ENCODE measurements at places on chromosomes 6 and 20.
A peak's percentile ranks its signal among the peaks of the same experiment; 100 is the strongest.

DNA sequence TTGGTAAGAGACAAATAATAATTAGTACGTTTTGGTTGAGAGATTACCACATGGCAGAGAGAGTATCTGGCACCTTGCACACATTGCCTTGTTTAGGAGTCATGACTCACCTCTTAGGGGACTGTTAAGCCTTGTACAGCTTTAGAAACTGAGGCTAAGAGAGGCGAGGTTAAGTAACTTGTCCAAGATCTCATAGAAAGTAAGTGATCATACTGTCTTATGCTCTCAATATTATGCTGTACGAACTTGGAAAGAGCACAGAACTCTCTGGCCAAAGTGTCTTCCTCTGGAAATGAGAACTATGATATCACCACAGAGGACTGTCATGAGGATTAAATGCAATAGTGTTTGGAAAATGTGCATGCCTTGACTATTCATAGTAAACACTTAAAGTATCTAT is 249.0 kb downstream of the UTRN start:
- no peak for DNase-seq

GRCh38 chr6:52304983-52305390 is 20.4 kb upstream of the MCM3 start:
- DNase-seq, result no peak

DNA sequence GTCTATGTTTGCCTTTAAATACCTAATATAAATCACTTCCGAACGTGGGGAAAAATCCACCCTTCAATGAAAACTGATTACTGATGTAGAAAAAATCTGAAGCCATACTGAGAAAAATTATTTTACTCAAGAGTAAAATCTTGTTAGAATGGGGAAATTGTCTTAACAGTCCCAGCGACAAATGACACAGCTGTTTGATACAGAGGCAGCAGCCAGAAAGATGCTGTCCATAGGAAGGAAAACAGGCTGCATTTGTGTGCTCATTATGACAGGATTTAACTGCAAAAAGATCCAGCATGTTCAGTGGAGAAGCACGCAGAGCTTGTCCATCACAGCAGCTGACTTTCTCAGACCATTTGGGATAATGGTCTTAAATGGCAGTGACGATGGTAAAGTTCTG is 443.0 kb downstream of the TFAP2B start:
- DNase-seq, result no peak

GRCh38 chr6:37454420-37455140 is 21.6 kb downstream of the CMTR1 start:
- DNase-seq, result no peak

- DNase-seq, result no peak
Measured at GRCh38 chr6:119310486-119311036, 39.0 kb downstream of the MAN1A1 start.

GRCh38 chr20:57409672-57410397 is 18.6 kb downstream of the RBM38 start:
- DNase-seq, result no peak

GRCh38 chr6:79570129-79571029 is 33.1 kb upstream of the LCA5 start:
- no peak for DNase-seq

- no peak for DNase-seq
Measured at GRCh38 chr6:69308584-69308983, 488.2 kb downstream of the LMBRD1 start.

- DNase-seq, result no peak
Measured at GRCh38 chr20:11776687-11777086, 141.0 kb upstream of the BTBD3 start.

- DNase-seq, result no peak
Measured at GRCh38 chr6:101578306-101578705, 184.8 kb downstream of the GRIK2 start.

DNA sequence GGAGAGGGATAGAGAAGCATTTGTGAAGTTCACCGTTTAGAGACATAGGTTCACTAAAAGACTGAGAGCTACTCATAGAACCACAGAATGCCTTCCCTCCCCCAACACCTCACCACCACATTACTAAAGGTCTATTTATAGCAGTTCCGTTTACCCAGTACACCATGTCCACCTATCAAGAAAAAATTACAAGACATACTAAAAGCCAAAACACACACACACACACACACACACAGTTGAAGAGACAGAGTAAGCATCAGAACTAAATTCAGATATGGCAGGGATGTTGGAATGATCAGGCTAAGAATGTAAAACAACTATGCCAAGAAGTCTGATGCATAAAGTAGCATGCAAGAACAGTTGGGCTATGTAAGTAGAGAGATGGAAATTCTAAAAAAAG is 52.3 kb downstream of the SLC22A3 start:
- DNase-seq, result no peak

GRCh38 chr20:49248301-49248700 is 29.1 kb downstream of the DDX27 start:
- no peak for DNase-seq

DNA sequence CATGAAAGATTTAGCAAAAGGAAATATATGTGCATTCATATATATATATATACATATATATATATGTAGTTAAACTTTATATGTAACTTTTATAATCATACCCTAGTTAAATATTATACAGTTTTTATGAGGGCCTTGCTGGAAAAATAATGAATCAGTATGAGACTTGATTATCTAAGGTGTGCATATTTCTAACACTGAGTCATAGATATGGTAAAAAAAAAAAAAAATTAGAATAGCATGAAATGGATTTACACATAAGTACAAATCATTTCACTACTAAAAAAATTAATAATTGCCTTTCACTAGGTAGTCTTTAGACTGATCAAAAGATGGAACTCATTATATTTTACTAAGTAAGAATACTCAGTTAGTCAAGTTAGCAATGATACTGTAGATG is 51.3 kb upstream of the DST start:
- no peak for DNase-seq

DNA sequence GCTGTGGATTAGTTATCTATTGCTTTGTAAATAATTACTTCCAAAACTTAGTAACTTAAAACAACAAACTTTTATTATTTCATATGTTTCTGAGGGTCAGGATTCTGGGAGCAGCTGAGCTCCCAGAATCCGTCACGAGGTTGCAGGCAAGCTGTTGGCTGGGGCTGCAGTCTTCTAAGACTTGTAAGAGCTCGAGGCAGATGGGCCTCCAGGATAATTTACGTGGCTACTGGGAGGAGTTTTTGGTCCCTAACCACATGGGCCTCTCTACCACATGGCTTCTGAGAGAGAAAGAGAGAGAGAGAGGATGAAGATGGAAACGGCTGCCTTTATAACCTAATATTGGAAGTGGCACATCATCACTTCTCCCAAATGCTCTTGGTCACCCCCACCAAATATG is 64.9 kb upstream of the SULF2 start:
- no peak for DNase-seq

DNA sequence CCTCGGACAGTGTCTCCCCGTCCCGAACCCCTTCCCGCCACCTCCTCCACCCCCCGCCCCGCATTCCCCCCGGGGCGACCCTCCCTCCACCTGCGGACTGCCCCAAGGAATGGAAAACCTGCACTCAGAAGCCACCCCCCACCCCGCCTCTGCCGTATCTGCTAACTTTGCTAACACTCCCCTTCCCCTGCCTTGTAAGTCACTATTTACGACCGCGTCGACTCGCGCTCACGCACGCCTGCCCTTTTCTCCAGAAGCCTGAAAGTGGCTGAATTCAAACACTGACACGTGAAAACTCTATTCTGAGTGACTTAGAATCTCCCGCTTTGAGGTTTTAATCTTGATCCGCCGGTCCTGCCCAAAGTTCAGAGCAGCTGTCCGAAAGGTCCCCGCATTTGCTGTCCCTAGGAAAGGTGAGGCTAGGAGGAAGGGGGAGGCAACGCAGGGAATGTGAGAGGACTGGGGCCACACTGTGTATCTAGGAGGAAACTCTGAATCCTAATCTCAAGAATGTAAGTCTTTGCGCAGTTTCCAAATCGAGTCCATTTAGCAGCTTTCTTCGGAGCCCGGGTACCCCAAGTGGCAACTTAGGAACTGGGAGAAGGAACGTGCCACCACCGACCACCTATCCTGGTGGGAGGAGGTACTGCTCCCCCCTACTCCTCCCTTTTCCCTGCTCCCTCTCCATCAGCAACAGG is 9.3 kb upstream of the POU3F2 start:
- no peak for DNase-seq

DNA sequence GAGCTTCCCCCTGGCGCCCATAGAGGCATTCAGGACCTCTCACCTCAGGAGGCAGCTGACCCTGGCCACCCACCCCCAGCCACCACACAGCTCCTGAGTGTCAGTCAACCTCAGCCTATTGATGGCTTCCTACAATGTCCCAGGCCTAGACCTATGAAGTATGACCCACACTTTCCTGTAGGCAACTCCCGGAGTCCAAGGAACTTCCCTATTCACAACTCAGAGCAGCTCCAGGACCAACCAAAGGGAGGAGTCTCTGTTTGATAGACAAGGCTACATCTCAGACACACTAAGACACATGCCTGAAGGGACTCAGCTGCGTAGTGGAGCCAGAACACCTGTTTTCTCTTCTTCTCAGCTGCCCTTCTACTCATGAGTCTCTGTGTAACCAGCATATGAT is 169.1 kb downstream of the MAFB start:
- DNase-seq, result no peak

- no peak for DNase-seq
Measured at GRCh38 chr6:165599596-165600487, 63.2 kb downstream of the PDE10A start.

- DNase-seq, result no peak
Measured at GRCh38 chr6:130132286-130132701, 90.5 kb downstream of the SAMD3 start.

GRCh38 chr6:49713346-49713745 is at the start of gene CRISP2:
TSS of gene CRISP2 (minus strand) at chr6:49713543. CDS start at chr6:49709196, 4,347 bp downstream.
- DNase-seq, result no peak

- no peak for DNase-seq
Measured at GRCh38 chr6:157459327-157459726, 78.3 kb downstream of the ZDHHC14 start.

DNA sequence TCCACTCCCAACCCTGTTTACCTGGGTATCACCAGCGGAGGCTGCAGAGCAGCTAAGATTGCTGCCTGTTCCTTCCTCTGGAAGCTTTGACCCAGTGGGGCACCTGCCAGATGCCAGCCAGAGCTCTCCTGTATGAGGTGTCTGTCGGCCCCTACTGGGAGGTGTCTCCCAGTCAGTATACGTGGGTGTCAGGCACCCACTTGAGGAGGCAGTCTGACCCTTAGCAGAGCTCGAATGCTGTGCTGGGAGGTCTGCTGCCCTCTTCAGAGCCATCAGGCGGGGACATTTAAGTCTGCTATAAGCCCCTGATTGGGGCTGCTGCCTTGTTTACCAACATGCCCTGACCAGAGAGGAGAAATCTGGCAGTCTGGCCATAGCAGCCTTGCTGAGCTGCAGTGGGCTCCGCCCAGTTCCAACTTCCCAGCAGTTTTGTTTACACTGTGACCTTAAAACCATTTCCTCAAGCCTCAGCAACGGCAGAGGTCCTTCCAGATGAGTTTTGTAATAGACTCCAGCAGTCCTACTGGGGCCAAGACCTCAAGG is 2.8 kb downstream of the RAET1E start:
- no peak for DNase-seq

DNA sequence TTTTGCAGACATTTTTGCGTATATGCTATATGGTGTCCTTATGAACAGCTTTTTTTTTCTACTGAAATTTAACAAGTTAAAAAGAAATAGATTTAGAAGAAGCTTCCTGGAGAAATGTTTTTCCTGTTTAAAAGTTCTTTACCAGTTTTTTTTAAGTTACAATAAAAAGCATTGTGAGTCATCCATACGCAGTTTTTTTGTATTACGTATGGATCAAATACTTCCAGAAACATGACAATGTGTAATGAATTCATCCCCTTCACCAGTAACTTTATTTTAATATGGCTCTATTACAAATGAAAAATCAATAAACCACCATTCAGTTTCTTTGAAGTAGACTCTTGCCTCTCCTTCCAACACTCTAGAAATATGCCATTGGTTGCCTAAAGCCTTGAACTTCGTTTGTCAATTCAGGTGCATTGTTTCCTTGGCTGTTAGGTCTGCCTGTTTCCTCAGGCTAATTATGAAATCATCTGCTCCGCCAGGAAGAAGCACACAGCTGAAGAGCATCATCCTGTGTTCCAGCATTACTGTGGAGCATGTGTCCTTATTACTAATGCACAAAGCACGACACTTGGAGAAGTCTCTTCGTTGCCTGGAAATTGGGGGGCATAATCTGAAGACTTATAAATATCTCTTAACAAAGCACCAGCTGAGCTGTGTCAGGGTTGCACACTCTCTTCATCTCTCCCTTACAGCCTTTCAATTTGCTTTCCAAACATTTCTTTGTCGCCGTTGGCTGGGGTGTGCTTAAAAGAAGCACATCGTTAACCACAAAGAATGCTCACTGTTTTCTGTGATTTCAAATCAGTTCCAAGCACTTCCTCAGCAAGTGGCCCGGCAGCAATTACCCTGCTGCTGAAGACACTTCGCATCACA is 9.6 kb downstream of the MOXD1 start:
- no peak for DNase-seq

DNA sequence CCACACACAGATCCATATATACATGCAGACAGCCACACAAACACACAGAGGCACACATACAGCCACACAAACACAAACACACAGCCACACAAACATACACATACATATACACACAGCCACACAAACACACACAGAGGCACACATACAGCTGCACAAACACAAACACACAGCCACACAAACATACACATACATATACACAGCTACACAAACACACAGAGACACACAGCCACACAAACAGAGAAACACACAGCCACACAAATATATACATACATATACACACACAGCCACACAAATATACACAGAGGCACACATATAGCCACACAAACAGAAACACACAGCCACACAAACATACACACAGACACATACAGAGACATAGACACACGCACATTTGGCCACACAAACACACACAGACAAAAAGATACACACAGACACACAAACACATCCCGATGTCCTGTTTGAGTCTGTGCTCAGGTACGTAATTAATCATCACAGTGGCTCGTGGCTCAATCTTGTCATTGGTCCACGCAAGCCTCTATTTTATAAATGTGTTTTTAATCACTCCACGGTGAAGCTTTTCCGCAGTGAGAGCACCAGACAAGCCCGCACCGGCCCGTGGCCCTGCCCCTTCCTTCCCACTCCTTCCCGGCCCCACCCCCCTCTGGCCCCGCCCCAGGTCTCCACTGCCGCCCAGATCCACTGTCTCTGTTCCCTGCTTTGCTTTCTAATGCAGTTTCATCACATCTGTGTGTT is 135.3 kb downstream of the CDH4 start:
- peak; percentile 37 for DNase-seq

- DNase-seq, result no peak
Measured at GRCh38 chr6:154410619-154411072, 54.0 kb upstream of the IPCEF1 start.

DNA sequence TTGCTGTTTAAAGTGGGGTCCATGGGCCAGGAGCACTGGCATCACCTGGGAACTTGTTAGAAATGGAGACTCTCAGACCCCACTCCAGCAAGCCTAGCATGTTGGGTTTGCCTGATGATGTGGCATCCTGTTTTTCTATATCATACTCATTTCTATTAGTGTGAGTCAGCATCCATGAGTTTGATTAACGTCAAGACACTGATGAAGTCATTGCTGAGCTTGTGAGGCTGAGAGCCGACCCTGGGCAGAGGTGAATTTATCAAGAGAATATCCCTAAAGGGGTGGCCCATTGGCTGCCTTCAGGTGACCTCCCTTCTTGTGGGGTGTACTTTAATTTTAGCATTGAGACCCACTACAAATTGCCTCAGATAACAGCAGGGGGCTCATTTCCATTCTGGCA is 43.4 kb upstream of the RNF144B start:
- DNase-seq, result no peak

- no peak for DNase-seq
Measured at GRCh38 chr20:49573900-49574416, 6.0 kb upstream of the PTGIS start.

Data from endothelial cell (in vitro differentiated cells).